ENCODE measurements at places on chromosomes 6 and 20.

DNA sequence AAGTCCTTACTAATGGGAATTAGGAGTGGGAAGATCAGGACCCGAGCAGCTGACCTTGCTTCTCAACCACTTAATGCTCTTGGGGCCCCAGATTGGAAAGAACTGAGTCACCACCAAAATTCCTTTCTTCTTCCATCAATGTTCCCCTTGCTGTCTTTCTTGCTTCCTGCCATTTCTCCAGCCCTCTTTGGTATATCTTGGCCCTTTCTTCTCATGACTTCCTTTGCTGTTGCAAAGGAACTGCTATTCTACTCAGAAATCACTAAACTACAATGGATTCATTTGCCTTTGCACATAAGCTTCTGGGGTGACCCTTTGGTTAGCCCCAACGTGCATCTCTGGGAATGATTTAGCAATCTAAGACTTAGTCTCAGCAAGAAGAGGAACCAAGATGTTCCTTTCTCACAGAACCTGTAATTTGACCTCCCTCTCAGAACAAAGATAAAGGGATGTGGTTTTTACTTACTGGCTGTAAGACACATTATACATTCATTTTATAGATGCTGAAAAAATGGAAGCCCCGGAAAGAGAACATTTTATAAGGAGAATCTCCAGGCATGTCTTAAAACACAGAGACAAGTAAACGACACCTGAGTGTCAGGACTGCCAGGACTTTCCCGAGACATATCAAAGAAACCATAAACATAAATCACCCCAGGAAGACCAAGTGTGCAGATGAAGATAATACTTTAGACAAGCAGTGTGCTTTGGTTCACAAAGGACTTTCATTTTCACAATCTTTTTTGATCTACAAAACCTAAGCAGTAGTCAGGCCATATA lies 99.0 kb upstream of the TNFAIP3 start:
- no peak for DNase-seq

- no peak for DNase-seq
Observed at GRCh38 chr6:12602951-12603672, 113.5 kb upstream of the PHACTR1 start.

DNA sequence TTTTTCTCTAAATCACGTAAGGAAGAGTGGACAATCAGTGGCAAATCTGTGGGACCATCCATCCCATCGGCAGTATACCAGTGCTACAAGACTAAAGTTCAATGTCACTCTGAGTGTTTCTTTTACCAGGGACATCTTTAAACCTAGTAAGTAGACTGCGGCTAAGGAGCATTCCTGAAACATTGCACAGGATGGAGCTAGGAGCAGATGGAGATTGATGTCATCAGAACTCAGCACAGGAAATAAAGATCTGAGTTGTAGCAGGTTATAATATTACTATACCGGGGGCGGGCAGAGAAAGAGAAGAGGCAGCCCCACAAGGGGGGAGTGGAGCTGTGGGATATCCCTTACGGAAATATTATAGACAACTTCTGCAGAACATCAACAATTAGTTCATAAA lies 162.1 kb downstream of the MTFR2 start:
- no peak for DNase-seq

DNA sequence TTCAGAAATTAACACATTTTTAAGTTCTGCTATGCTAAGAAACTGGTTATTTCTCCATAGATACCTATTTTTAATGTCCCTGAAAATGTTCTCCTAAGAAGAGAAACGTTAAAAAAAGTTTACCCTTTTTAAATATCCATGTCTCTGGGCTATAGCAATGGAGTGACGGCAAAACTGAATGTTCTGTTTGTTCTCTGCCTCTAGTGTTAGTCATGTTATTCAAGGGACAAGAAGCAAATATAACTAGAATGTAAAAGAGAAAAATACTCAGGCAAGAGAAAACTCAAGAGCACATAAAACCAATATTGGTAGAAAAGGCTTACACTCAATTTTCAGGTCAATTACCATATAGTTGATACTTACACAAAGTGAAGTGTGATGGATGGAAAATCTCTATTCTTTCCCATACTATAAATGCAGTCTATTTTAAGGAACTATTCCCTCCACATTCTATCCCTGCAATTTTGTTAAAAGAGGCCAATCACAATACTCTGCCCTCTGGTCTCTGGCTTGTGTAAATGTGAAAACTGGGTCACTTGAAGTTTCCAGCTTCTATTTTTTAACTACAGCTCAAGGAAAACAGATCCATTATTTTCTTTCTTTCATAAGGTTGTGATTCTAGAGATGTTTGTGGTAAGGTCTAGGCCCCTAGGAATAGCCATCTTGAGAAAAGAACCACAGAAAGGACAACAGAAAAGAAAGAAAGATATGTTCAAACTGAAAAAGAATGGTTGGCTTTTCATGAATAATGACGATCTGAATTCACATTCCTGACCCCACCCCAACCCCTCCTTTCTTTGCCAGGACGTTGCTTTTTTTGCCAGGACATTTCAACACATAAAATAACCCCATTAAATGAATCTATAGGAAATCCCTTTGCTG lies 200.3 kb upstream of the FAM83B start:
- no peak for DNase-seq

DNA sequence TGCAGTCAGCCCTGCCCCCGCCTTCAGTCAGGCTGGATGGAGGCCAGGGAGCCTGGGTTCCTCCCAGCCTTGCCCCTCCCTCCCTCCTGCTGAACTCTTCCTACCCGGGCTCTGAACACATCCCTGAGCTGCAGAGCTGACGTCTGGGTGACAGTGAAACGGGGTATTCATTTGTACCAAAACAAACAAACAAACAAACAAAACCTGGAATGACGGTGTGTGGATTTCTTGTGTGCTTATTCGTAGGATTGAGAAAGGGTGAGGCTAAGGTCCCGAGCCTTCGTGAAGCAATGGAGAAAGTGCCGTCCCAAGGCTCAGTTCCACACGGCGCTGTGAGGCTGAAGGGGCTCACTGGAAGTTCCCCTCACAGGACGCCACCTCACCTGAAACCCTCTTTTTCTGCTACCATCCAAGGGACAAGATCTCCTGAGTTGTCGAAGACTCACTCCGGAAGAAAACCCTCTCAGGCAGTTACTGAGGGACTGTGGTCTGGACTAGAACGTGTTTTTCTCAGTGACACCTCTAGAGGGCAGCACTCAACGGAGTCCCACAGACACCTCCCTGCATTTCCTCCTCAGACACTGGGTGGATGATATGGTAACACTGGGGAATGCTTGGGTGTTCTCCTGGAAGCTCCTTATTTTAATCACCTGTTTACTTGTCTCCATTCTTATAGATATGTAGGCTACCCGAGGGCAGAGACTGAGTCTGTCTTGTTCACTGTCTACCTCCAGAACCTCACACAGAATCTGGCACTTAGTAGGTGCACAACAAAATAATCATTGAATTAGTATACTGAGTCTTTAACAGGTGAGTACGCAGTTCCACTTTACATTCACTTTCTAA lies 27.3 kb downstream of the GSTA3 start:
- DNase-seq: peak; percentile 46

DNA sequence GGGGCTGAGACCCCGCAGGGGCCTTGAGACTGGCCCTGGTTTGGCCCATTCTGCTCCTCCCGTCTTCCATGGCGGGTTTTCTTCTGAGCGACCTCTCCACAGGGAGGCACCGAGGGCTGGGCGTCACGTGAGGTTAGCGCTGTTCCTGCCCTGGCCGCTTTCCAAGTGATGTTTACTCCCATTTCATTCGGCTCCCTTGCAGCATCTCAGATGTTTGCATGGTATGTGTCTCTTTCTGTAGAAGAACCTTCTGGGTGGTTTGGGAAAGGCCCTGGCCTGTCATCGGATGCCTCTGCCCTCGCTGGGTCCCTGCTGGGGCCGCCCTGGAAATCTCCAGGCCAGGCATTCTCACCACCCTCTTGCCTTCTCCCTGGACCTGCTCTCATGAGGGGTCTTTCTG lies 17.3 kb downstream of the RAMACL start:
- DNase-seq: no peak

- DNase-seq: no peak
Observed at GRCh38 chr20:14882846-14883245, 545.4 kb upstream of the FLRT3 start.

- no peak for DNase-seq
Observed at GRCh38 chr6:156948807-156949206, 171.6 kb downstream of the ARID1B start.

DNA sequence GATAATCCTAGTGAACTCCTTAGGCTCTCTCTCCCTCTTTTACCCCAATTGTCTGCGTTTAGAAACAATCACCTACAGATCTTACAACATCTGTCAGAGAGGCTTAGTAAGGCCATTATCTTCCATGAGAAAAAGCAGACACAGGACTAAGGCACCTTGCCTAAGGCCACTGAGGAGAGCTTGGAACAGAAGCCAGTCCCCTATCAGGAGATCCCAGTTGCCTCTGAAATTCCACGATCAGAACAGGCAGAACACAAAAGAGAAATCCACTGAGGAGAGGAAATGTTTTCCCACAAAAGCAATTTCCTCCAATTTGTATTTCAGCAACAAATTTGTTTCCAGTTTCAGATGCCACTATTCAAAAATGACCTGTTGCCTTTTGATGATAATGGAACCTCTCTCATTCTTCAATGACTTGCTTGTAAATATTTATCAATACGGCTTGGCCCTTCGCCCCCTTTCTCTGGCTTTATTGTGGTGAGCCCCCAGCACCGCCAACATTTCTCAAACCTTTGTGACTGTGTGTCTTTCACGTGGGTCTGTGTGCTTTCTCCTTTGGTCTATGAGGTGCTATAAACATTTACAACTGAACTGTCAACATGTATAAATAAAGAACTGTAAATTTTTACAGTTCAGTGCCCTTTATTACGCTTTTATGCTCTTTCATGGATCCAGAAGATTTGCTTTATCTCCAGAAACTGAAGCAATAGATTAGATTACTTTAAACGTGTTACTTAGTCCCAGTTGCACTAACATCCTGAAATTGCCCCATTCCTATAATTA lies 187.8 kb upstream of the PHACTR1 start:
- DNase-seq: no peak

DNA sequence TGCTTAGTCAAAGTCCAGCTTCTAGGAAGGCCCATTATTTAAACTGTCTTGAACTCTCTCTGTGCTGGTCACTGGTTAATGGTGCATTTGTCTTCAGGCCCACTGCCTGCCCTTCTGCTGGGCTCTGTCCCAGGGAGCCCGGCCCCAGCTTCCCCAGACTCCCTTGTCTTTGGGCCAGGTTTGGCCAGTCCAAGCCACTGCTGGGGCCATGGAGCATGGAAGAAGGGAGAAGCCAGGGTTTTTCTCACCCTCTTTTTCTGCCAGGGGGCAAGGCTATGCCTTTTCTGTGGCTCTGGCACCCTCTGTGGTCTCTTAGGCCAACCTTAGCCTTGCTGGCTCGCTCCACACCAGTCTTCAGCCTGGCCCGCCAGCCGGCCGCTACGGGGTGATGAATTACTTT lies 390.0 kb upstream of the SULF2 start:
- no peak for DNase-seq

- no peak for DNase-seq
Observed at GRCh38 chr20:4574356-4574690, 147.4 kb upstream of the PRND start.

GRCh38 chr6:36698871-36699271 lies 1.2 kb downstream of the RAB44 start:
- no peak for DNase-seq

DNA sequence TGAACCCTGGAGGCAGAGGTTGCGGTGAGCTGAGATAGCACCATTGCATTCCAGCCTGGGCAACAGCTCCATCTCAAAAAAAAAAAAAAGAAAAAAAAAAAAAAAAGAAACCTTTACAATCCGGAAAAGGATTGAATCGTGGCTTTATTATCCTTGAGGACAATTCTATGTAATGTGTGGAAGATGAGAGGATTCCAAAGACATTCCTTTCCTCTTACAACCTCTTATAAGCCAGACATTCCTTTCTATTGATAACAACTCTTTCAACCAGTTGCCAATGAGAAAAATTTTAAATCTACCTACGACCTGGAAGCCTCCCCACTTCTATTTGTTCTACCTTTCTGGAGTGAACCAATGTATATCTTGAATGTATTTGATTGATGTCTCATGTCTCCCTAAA lies 91.2 kb upstream of the EEF1E1 start:
- no peak for DNase-seq

DNA sequence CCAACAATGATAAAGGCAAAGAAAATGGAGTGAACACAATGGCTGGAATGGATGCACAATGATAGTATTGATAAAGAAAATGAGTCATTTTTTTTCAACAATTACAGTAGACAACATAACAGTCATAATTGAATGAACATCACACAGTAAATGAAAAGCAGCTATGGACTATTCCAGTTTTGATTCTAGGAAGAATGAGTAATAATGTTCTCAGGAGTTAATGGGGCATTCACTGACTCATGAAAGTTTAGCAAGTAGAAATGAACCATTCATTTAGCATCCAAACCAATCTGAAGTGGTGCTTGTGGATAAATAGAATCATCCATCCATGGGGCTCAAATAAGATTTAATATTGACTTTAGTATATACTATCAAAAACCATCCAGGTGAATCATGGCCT lies 1029.5 kb upstream of the GJE1 start:
- no peak for DNase-seq

DNA sequence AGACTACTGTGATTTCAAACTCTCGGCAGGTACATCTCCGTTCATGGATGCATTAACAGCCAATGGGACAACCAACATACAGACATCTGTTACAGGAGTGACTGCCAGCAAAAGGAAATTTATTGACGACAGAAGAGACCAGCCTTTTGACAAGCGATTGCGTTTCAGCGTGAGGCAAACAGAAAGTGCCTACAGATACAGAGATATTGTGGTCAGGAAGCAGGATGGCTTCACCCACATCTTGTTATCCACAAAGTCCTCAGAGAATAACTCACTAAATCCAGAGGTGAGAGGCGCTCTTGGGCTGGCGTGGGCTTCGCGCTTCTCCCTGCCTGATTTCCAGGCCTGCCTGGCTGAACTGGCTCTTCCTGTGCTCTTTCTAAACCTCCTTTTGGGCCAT lies 68.4 kb downstream of the RPP40 start:
- DNase-seq: no peak

DNA sequence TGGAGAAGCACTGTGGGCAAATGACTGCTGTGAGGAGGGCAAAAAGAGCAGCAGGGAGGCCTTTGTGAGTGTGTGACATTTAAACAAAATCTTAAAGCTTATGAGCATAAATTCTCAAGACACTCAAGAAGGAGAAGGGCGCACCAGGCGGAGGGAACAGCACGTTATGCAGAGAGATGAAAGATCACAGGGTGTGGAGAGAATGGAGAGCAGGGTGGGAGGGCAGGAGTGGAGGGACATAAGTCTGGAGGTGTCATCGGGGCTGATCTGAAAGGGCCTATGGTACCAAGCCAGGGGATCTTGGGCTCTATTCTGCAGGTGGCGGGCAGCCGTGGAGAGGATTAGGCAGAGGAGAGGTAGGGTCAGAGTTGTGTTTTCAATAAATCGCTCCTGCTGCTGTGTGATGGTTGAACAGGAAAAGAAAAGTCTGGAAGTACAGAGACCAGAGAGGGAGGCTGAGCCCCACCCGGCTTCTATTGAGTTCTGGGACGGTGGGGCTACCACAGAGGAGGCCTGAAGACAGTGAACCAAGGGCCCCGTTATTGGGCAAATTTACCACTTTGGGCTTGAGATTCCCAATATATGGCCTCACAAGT lies 24.3 kb upstream of the DLGAP4 start:
- DNase-seq: no peak

GRCh38 chr6:113591896-113592827 lies 265.0 kb upstream of the MARCKS start:
- DNase-seq: no peak
